ENCODE measurements at places on chromosomes 2 and 18. TPM values are rescaled to one million over a fixed set of nuclear protein-coding genes. Genes with fewer than 3 reads are reported as not detected.

DNA sequence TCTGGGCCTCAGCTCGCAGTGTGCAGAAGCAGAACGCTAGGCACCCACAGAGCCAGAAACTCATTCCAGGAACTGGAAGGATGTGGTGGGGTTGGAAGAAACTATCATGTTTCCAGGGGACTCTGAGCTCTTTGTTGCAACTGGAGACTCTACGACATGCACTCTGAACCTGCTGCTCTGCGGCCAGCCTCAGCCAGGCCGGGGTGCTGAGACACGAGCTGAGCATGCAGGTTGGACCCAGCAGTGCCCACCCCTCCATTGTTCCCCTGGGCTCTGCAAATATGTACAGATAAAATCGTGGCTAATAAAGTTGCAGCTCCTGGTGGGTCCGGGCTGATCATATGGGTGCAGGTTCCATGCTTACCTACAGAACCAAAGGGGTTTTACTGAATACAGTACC, 37.6 kb upstream of the ARL4C start:
- H3K4me1 ChIP-seq, result no peaks in the 10 kb centered on the region
- H3K27me3 ChIP-seq, result peaks cover 50% of the 10 kb centered on the region
- H3K4me3 ChIP-seq, result no peak overlapping the region

- DNase-seq, result no peak
- H3K4me1 ChIP-seq, result no peaks in the 10 kb centered on the region
- H3K27me3 ChIP-seq, result no peaks in the 10 kb centered on the region
- H3K4me3 ChIP-seq, result no peak overlapping the region
- no peaks in the 10 kb centered on the region for H3K36me3 ChIP-seq
Observed at GRCh38 chr2:48059975-48060374, 153.7 kb upstream of the FBXO11 start.

DNA sequence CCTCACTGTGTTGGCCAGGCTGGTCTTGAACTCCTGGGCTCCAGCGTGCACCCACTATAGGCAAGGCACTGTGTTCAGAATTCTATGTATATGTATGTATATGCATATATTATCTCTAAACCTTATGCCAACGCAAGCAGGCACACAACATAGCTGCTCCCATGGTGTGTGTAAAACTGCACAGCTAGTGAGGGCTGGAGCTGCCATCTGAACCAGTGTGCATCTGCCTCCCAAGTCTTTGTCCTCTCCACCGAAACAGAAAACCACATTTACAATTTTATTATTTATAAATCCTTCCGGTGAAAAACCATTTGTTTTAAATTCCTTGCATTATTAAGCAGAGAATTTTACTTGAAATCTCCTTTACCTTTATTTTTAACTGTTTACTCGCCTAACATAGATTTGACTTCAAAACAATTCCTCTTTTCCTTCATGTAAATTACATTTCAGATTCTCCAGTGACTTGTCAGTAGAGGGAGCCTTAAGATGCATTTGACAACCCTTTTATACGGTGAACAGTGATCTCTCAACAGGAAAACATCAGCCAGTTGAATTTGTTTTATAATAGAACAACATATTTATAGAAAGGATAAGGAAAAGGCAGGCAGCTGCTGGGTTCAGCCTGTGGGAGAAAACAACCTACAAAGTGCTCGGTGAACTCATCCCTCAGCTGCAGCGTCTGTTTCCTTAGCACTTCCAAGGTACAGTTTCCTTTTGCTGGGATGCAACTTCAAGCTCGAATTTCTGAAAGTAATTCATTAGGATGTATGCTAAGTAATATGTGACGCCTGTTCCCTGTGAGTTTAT, 101.2 kb downstream of the MYT1L start:
- H3K4me1 ChIP-seq, result no peaks in the 10 kb centered on the region
- peak; percentile 20 for DNase-seq
- no peaks in the 10 kb centered on the region for H3K36me3 ChIP-seq

DNA sequence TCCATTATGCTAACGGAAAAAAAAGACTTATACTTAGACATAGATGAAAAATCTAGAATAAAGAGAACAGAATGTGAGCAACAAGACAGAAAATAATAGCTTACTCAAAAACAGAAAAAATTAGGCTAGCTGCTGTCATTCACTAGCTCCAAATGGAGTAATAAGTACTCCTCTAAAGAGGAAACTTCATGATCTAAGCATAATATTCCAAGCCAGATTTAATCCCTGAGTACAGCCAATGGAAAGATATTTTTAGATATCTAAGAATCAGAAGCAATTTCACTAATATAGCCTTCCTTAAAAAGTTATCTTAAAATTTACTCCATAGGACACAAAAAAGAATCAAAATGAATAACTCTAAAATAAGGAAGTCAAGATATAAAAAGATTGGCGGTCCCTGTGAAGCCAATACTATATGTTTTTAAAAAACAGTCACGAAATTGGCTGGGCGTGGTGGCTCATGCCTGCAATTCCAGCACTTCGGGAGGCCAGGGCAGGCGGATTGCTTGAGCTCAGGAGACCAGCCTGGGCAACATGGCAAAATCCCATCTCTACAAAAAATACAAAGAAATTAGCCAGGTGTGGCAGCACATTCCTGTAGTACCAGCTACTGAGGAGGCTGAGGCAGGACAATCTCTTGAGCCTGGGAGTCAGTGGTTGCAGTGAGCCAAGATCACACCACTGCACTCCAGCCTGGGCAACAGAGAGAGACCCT, 123.2 kb upstream of the BCL2L11 start:
- no peak overlapping the region for H3K27ac ChIP-seq
- H3K36me3 ChIP-seq, result no peaks in the 10 kb centered on the region
- no peak for DNase-seq

DNA sequence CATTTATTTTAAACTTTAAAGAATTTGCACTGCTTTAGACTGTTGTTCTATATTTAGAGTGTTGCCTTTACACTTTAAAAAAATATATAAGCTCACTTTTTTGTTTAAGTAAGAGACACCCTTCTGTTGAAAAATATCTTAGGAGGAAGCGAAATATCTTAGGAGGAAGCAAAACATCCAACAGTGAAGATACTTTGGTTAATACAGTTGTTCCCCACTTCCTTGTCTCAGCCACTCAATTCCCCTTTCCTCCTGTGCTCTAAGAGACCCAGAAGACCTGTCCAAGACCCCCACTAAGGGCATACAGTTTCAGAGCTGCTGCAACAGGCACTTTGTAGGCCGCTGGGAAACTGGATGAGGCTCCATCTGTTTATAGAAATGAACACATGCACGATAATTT, 5.7 kb downstream of the SERPINB8 start:
- no peaks in the 10 kb centered on the region for H3K27me3 ChIP-seq
- H3K36me3 ChIP-seq, result peaks cover 4% of the 10 kb centered on the region
- DNase-seq, result no peak

- H3K4me3 ChIP-seq, result no peak overlapping the region
- DNase-seq, result peak; percentile 57
- no peak overlapping the region for H3K27ac ChIP-seq
- H3K4me1 ChIP-seq, result peaks cover 16% of the 10 kb centered on the region
- no peaks in the 10 kb centered on the region for H3K36me3 ChIP-seq
Observed at GRCh38 chr2:191030521-191031154, 16.7 kb upstream of the STAT1 start.

GRCh38 chr18:36862182-36862581, 33.3 kb downstream of the KIAA1328 start:
- no peak overlapping the region for H3K27ac ChIP-seq
- no peaks in the 10 kb centered on the region for H3K4me1 ChIP-seq
- H3K36me3 ChIP-seq, result no peaks in the 10 kb centered on the region
- no peaks in the 10 kb centered on the region for H3K27me3 ChIP-seq
- DNase-seq, result no peak

GRCh38 chr18:80253871-80254492, 6.7 kb upstream of the PARD6G start:
- H3K27me3 ChIP-seq, result no peaks in the 10 kb centered on the region
- no peak overlapping the region for H3K4me3 ChIP-seq
- H3K27ac ChIP-seq, result no peak overlapping the region
- peaks cover 5% of the 10 kb centered on the region for H3K4me1 ChIP-seq

DNA sequence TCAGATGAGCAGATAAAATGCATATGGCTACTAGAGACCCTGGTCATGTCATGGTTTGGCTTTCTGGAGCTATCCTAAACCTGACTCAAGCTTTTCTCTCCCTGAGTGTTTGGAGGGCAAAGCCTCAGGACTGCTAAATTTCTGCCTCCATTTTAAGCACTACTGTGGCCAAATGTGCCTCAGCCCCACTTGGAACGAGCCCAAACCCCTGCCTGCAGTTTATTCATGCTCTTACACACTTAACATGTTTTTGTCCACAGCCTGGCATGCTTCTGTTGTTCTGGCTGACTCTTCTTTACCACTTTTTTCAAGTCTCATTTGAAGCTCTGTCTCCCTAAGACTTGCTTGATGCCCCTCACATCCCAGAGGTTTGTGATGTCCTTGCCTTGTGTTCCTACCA, 24.7 kb downstream of the MGAT5 start:
- no peak overlapping the region for H3K27ac ChIP-seq
- DNase-seq, result no peak
- no peaks in the 10 kb centered on the region for H3K27me3 ChIP-seq
- H3K36me3 ChIP-seq, result no peaks in the 10 kb centered on the region
- H3K4me1 ChIP-seq, result 0 out of 2 replicates have a peak, but pooled peaks cover 3% of the 10 kb centered on the region
- no peak overlapping the region for H3K4me3 ChIP-seq

DNA sequence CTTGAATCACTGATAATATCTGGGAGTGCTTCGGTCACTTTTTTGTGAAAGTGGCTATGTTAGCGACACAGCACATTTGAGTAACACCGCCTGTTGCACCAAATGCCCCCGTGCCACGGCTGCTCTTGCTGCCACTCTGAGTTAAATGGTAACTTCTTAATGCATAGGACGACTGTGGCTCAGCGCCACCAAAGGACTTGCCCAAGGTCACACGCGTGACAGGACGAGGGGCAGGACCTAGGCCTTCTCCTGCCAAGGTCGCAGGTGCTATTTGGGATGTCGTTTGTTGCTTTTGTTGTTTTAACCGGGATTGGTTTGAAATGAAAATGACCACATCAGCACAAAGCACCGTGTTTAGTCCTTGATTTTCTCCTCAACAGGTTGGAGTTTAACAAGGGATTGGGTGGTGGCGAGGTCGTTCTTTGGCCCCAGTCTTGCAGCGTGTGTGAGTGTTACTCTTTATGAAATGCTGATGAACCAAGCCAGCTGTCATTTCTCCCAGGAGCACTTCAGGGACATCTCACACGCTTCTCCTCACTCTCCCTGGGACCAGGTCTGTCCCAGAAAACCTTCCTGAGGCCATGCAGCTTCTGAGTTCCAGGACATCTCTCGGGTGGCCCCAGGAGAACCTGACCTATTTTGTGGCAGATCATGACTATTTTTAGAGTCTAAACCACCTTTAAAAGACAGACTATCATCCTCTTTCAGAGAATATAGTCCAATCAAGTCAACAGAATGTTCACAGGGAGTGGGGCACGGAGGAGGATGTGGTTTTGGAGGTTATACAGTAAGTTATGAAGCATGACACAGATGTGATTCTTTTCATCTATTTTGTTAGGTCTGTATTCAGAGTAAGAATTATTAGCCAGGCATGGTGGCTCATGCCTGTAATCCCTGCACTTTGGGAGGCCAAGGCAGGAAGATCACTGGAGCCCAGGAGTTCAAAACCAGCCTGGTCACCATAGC, 49.9 kb downstream of the MTCL1 start:
- peak overlapping the region; percentile 65 for H3K27ac ChIP-seq
- peak; percentile 67 for DNase-seq
- no peak overlapping the region for H3K4me3 ChIP-seq
- no peaks in the 10 kb centered on the region for H3K36me3 ChIP-seq
- H3K4me1 ChIP-seq, result peaks cover 45% of the 10 kb centered on the region

- H3K36me3 ChIP-seq, result no peaks in the 10 kb centered on the region
- no peak for DNase-seq
- H3K4me1 ChIP-seq, result peaks cover 18% of the 10 kb centered on the region
Observed at GRCh38 chr18:76432970-76433767, 61.9 kb downstream of the ZNF516 start.

GRCh38 chr18:22838639-22839277, 94.4 kb upstream of the RBBP8 start:
- H3K4me1 ChIP-seq, result peaks cover 36% of the 10 kb centered on the region
- H3K4me3 ChIP-seq, result no peak overlapping the region
- no peak overlapping the region for H3K27ac ChIP-seq
- no peak for DNase-seq

DNA sequence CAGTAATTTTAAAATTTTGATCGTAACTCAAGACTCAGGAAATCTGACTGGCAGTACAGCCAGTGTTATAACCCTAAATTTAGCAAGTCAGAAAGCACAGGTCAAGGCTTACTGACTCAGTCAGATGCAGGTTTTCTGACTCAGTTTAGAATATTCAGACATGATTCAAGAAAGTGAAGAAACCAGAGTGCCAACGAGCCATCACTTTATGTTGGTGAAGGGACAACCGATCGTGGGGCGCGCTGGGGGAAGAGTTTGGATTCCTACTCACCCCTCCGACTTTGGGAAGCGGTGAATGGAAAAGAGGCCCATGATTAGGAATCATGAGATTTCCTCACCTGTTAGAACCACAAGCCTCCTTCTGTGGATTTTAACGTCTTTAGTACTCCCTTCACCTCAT, 998 bp downstream of the RNF149 start:
- H3K4me3 ChIP-seq, result peak overlapping the region; percentile 85
- no peaks in the 10 kb centered on the region for H3K36me3 ChIP-seq
- H3K27me3 ChIP-seq, result no peaks in the 10 kb centered on the region
- H3K27ac ChIP-seq, result peak overlapping the region; percentile 95
- peak; percentile 56 for DNase-seq

- no peak overlapping the region for H3K4me3 ChIP-seq
- no peaks in the 10 kb centered on the region for H3K36me3 ChIP-seq
- DNase-seq, result no peak
- H3K27ac ChIP-seq, result no peak overlapping the region
- no peaks in the 10 kb centered on the region for H3K4me1 ChIP-seq
Observed at GRCh38 chr2:990970-991369, 40.3 kb downstream of the SNTG2 start.

DNA sequence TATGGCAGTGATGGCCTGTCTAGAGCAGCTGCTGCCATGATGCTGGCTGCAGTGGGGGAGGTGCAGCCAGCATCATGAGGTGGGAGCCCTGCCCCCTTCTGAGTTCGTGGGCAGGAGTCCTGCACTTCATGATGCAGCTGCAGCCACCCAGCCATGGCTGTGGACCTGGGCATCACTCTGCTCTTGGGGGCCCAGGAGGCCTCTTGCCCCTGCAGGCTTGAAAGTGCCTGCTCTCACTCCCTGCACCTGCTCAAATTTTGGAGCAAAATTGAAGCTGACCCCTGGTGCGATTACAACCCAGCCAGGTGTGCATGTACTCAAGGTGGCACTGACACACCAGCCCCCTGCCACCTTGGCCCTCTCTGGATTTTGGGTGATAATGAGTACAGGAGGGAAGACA, 712.9 kb downstream of the NUP35 start:
- no peaks in the 10 kb centered on the region for H3K36me3 ChIP-seq
- no peak overlapping the region for H3K4me3 ChIP-seq
- no peaks in the 10 kb centered on the region for H3K27me3 ChIP-seq
- no peaks in the 10 kb centered on the region for H3K4me1 ChIP-seq
- DNase-seq, result no peak

FAM110C gene
- total RNA-seq, result not detected

CFAP65 gene
- not detected for total RNA-seq

MOGAT1 gene
- total RNA-seq, result not detected

CPLX4 gene
- not detected for total RNA-seq

DNAH7 gene
- total RNA-seq, result 0.89 TPM

CABLES1 gene
- total RNA-seq, result 8.9 TPM

ABCG5 gene
- total RNA-seq, result not detected

MYO7B gene
- under 0.01 TPM for total RNA-seq

FAM161A gene
- total RNA-seq, result 0.76 TPM

SNORC gene
- 0.63 TPM for total RNA-seq

PDE6D gene
- 12.8 TPM for total RNA-seq

PDK1 gene
- total RNA-seq, result 22.7 TPM
